NCI-H2171 treated with DMSO at 0.1 percent for 48 hours (cell line): ENCODE measurements at places on chromosomes 3 and 15.

GRCh38 chr3:128945041-128945877 is 48.6 kb downstream of the CFAP92 start:
- DNase-seq = no peak

- DNase-seq = no peak
Measured at GRCh38 chr15:35850284-35850683, 304.3 kb upstream of the DPH6 start.

DNA sequence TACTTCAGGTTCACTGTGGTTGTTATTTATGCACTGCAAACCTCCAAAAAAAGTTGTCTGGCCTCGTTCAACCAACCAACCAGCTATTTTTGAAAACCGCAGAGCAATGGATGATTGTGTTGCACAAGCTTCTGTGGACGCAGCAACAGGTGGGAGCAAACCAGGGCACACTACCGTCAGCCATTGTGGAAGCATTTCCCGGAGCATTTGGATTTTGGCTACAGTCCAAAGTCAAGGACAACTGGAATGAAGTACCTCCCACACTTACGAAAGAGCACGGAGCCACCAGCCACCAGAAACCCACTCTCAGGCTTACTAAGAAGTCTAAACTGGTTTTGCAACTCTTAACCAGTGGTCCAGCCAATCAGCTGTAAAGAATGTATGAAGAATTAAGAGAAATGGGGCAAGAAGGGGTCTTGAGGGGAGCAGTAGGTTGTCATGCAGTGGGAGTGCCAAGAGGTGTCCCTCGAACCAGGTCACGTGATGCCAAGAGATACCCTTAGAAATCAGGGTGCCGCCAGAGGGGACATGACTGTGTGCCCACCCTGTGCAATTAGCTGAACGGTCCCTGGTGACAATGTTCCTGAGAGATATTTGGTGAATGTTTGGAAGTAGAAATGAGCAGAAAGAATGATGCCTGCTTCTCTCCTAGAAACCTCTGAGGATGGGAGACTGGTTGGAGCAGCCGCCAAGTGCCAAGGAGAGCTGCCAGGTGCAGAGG is 68.9 kb upstream of the PCSK6 start:
- DNase-seq = no peak

- DNase-seq = peak; percentile 93
Measured at GRCh38 chr3:124558991-124559845, 171.0 kb upstream of the UMPS start.

DNA sequence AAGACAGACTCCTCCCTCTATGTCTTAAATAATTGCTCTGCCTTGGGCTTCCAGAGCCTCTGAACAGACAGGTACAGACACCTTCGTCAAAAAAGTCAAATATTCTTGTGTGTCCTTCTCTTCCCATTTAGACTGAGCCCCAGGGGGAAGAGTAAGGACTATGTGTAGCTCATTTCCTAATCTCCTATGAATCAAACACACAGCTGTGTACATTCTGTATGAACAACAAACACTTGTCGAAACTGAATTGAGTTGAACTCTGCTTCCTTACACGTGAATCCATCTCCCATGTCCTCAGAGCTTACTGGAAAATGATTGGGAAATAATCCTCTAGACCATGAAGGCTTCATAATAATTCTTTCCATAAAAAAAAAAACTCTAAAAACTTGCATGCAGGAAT is 80.8 kb downstream of the MOBP start:
- no peak for DNase-seq

DNA sequence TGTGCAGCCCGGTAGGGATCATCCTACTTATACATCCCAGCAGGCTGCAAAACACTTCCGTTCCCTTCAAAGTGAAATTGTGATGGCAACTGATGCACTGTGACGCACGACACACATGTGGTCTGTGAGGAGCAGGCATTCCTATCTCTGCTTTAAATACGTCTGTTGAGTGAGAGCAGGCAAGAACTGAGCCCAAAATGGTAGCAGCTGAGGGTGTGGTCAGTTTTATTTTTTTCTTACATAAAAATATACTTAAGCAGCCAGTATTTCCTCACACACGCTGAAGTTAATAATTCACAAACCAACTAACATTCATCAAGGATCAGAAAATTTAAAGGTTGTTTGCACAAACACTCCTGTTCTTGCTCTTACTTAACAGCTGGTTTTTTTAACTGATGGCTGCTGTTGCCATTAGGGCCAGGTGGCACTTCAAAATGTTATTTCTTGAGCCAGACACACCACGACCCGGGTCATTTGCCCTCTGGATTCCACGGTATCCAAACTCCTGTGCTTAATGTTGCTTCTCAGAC is 23.9 kb downstream of the LRIG1 start:
- no peak for DNase-seq

- DNase-seq = no peak
Measured at GRCh38 chr15:46660096-46660842, 1025.4 kb downstream of the SQOR start.

DNA sequence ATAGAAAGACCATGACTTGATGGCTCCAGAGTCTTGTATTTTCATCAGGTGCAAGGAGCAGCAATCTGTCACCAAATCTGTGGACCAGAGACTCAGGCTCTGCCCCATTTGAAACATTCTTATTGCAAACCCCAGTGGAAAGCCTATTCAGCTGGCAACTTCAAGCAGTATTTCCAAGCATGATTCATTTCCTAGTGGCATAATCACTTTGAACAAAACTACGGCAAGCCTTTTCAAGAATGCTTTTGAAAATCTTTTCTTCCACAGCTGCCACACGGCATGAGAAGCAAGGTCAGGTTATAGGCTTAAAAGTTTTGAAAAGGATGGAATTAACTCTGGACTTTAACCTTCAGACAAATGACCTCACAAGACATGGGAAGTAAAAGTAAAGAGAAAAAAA is 122.0 kb upstream of the BFSP2 start:
- no peak for DNase-seq

DNA sequence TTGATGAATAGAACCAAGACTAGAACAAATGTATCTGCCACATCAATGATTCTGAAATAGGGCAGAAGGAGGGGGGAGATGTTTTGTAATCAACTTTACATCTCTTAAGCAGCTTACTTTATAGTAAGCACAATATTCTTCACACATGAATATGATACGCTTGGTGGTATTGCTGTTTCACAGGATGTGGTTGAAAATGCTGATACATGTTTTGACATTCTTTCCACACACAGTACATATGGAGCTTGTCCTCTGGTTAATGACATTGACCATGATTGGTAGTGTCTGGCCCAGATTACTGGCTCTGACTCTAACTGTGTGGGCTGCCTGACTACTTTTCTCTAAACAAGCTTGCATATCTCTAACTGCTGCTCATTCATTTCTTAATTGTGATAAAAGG is 168.9 kb downstream of the KLHL25 start:
- DNase-seq = no peak

- no peak for DNase-seq
Measured at GRCh38 chr3:48404440-48405342, 25.2 kb downstream of the PLXNB1 start.

DNA sequence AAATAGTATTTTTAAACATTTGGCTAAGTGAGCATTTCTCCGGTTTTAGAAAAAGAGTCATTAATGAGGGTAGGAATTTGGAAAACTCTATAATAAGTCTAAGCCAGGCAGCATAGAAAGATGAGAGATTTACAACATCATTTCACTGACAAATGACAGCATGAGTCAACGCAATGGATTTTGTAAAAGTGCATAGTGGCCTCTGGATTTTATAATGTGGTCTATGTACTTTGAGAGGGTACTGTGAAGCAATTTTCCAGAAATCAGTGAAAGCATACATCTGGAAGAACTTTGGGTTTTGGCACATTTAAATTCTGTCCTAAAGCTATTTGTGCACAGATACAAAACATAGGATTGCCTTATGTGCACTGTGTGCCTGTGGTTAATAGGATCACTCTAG is 130.8 kb upstream of the CCNL1 start:
- DNase-seq = no peak

- no peak for DNase-seq
Measured at GRCh38 chr3:109269577-109270275, 46.6 kb downstream of the DPPA2 start.

GRCh38 chr15:69532066-69532465 is 79.4 kb downstream of the RPLP1 start:
- no peak for DNase-seq

DNA sequence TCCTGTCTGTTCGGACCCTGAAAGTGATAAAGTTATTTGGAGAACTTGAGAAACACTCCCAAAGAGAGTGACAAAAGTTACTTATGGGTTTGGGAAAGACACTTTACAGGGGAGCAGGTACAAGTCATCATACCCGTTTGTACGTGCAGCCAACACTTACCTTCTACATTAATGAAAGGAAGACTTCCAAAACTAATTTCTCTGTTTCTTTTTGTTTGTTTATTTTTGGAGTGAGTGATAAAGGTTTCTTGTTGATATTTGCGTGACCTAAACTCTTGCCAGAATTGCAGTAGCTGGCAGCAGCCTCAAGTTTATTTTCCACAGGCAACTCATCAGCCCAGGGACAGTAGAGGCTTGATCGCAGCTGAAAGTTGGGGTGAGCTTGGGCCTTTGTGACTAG is 8.4 kb downstream of the ABHD2 start:
- no peak for DNase-seq

GRCh38 chr3:66269411-66269810 is 48.6 kb downstream of the SLC25A26 start:
- DNase-seq = no peak

- DNase-seq = no peak
Measured at GRCh38 chr3:17967953-17968607, 225.6 kb upstream of the TBC1D5 start.

DNA sequence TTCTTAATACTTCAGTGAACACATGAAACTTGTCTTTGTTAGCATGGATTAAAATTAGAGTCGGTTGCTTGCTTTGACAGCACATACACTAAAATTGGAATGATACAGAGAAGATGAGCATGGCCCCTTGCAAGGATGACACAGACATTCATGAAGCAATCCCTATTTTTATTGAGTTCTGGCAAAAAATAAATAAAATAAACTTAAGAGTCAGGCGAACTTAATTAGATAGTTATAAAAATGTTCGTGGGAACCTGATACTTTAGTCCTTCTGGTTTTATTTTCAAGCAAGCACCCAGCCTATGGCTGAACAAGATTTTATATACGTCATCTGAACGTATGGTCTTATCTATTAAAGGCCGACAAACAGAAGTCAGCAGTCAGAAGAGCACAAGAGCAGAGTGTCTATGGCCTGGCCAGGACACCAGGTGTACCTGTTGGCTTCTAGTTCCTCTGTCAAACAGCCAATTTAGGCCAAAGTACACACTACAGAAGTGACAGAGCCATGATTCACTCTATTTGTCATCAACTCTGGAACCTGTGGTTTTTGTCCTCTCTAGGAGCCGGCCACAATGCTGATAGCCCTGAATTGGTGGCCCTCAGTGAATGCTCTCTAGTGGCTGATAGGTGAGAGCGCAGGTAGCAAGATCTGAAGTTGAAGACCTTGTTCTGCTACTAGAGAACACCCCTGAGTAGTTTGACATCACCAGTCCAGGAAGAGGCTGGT is 64.3 kb downstream of the LEO1 start:
- no peak for DNase-seq

- no peak for DNase-seq
Measured at GRCh38 chr3:149507491-149508324, 33.2 kb downstream of the TM4SF4 start.

DNA sequence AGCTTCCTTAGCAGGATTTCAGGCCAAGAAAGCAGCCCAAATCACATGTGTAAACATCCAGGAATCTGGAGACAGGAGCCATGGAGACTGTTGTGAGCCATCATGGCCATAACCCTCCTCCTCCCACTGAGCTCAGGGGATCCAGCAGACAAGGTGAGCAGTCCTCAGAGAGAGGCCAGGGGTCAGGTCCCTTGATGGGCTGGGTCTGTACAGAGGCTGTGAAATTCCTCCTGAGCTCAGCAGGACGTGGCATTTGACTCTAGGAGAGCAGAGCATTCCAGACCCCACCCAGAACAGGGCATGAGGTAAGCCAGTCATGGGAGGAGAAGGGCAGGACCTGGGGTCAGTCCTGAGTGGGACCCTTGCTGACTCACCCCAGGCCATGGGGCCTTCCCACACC is 67.0 kb upstream of the ACAN start:
- DNase-seq = no peak

- DNase-seq = no peak
Measured at GRCh38 chr3:61518590-61518989, 42.8 kb upstream of the PTPRG start.

DNA sequence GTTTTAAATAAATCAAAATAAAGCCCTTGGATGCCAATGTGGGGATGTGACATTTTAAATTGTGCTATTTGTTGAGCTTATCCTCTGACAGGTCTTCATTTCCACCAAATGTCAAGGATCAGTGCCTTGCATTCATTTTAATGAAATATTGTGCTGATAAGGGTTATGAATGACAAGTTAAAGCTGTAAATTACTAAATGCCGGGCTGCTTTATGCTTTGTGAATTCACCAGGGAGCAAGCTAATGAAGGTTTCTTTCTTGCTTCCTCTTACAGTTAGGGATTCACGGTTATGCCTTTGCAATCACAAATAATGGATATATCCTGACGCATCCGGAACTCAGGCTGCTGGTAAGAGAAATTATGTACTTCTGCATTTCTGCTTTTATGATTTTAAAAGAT is 81.7 kb downstream of the LRTM1 start:
- no peak for DNase-seq

GRCh38 chr15:48560321-48561051 is 85.0 kb downstream of the FBN1 start:
- DNase-seq = no peak

GRCh38 chr3:28612232-28612631 is 263.6 kb upstream of the AZI2 start:
- no peak for DNase-seq

DNA sequence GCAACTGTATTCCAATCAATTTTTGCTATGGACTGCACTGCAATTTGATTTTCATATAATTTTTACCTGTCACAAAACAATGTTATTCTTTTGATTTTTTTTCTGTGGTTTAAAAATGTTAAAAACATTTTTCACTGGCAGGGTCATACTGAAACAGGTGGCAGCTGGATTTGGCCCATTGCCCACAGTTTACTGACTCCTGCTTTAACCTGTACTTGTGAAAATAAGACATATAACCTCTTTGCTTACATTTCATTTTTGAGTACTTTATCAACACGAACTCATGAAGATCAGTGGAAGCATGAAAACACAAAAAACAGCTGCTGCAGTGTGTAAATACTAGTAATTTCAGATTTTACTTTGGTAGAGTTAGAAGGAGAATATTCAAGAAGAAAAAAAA is 313.1 kb downstream of the WDR72 start:
- DNase-seq = peak; percentile 19

DNA sequence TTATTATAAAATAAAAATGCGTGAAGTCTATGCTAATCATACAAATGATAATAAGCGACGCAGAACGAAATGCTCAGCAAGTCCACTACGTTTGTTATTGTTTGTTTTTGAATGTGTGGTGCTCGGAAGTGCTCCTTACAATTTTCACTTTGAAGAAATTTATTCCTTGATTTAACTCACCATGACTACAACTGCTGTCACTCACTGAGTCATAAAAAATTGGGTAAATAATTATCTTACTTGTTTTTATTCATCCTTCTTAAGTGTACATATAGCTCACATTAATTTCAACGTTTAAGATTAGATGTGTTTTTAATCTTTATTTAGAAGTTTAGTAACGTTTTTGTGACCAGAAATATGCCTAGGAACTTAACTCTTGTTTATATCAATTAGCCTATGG is 66.7 kb upstream of the NANOGP8 start:
- DNase-seq = no peak
